ENCODE measurements at places on chromosomes 1 and 21.

DNA sequence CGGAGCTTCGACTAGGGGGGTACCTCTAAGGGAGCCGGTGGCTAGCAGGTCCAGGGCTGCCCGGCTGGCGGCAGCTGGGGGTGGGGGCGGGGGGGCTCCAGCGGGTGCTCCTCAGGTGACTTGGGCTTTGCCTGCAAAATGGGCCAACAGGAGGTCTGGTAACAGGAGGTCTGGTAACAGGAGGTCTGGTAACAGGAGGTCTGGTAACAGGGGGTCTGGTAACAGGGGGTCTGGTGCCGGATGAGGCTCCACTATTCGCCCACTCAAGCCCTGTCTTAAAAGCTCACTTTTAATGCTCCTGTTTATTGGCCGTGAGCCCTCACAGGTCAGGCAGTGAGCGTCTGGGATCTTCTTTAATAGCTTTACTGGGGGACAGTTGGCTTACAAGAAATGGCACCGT lies 40.4 kb upstream of the ACTRT2 start:
- no peak for DNase-seq

GRCh38 chr21:36917471-36918158 lies 48.9 kb downstream of the HLCS start:
- no peak for DNase-seq

GRCh38 chr1:229856009-229856650 lies 210.9 kb upstream of the GALNT2 start:
- DNase-seq = no peak

DNA sequence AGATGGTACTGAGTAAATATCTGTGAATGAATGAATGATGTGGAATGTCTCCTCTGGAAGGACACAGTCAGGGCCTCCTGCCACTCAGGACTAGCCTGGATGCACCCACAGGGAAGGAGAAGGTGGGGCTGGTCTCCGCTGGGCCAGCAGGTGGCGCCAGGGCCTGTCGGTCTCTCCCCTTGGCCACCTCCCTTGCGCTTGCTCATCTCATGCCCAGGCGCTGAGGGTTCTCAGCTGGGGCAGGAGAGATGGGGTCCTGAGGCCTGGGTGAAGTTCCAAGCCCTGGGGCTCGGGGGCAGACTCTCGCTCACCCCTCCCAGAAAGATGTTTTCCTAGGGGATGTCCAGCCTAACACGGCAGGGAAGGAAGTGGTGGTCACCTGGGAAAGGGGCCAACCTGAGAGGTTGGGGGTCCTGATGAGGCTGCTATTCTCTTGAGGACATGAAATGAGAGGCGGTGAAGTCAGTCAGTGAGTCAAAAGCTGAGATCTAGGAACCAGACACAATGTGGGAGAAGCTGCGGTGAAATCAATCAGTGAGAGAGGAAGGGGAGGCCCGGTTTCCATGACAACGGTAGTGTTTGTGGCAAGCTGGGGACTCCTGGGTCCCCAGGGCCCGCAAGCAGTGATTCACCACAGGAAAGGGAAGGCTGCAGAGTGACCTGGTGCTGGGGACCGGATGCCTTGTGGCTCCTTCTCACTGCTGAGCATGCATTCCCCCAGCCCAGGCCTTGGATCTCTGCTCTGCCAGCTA lies 14.6 kb upstream of the MEX3A start:
- peak; percentile 76 for DNase-seq
